ENCODE measurements at places on chromosomes 4 and X.

DNA sequence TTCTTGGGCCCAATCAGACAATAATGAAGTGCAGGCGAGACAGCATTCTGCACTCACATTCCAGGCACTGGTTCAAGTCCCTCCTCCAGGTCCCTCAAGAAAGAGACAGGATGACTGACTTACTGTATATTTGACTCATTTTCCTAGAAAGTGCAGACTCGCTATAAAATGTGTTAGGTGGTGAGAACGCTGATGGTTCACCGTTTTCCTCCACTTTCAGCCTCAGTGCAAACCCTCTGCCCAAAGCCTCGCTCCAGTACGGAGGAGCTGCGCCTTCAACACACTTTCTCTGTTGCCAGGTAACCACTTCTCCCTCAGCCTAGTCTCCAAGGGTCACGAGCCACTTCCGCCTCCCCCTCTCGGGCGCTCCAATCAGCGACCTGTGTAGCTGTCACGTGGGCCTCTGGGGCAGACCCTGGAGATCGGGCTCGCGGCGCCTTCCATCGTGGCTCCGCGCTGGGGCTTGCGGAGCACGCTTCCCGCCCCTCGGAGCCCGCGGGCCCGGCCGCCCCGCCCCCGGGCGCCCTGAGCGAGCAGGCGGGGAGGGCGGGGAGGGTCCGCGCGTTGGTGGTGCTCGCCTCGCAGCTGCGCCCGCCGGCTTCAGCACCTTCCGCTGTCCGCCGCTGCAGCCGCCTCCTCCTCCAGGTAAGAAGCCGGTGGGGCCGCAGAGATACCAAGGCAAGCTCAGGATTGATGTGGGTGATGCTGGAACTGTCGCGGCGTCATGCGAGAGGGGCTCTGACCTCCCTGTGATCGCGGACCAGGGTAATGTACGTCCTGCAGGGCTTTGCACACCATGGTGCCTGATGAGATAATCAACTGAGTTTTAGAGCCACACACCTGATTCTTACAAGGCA lies at the start of gene WDR17:
Gene WDR17 (plus strand): TSS at position 407 of the 857 bp plus-strand sequence. CDS start 45,740 bp downstream, outside the sequence.
- DNase-seq, result peak; percentile 98

DNA sequence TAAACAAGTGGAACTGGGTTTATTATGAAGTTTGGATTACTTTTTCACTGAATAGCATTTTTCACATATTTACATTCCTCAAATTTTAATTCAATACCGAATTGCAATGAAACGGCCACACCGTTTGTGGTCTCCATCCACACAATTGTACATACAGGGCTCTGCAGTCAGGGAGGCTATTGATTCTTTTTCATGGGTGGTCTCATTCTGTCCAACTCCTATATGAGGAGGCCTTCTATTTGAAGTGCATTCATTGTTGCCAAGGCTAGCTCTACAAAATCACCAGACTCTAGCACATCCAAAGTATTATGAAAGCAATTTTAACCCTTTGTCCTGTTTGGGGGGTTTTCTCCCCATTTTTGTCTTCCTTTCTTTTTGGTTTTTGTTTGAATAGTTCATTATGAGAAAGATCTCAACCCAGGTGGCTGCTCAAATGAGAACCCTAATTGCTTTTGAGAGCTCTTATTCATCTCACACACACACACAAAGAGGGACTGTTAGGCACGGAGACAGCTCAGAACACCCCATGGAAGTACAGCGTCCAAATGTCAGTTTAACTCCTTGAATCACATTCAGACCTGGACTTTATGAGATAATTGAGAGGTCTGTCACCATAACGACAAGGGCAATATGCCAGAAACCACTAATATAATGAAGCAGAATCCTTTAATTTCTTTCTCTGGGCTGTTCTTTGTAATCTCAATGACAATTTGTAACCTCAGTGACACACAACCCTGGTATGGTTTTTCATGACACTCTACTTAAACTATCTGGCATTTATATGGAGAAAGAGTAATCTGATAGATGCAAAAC lies 79.4 kb downstream of the NLGN4X start:
- DNase-seq, result no peak

- no peak for DNase-seq
Observed at GRCh38 chr4:33924239-33924638, 2320.1 kb downstream of the ARAP2 start.

DNA sequence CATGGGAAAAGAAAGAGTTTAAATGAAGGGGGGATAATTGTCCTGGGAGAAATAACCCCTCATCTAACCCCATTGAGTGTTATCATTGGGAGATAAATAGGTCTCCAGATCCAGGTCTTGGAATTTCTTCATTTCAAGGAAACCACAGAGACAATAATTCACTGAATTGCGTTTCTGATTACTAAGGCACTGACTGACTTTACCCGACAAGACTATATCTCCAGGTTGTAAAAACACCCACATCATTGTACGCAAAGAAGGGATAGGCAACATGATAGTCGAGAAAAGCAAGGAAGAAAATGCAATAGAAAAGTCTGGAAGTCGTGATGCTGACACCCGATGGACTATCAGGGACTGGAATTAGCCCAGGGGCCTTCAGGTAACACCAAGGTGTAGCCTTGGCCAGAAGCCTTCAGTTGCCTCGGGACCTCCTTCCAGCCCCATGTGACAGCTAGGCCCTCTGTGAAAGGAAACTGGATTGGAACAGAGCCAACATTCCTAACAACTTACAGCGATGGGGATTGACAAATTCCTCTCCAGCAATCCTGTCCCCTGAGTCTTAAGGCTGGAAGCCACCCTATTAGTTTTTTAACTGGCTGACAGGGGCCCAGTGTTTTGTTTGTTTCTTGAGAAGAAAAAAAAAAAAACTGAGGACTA lies 46.5 kb upstream of the RAB9B start:
- DNase-seq, result no peak
